ENCODE measurements at places on chromosomes 2 and 18. TPM values are rescaled to one million over a fixed set of nuclear protein-coding genes. Genes with fewer than 3 reads are reported as not detected.

The ALLC gene
- total RNA-seq = not detected

The UGT1A5 gene
- 2.1 TPM for total RNA-seq

The MPHOSPH10 gene
- total RNA-seq = 22.9 TPM

The MYO3B gene
- total RNA-seq = not detected

The CD226 gene
- 1.3 TPM for total RNA-seq

The COL5A2 gene
- total RNA-seq = 21.5 TPM

The MERTK gene
- total RNA-seq = 9.0 TPM

Measured in left colon (tissue), 2 donors.